Stimulated activated CD8-positive, alpha-beta memory T cell treated with anti-CD3 and anti-CD28 coated beads, Interleukin-4, amount 100 ng/mL, for 4 hours (primary cell): ENCODE measurements at places on chromosomes 7 and 10.

DNA sequence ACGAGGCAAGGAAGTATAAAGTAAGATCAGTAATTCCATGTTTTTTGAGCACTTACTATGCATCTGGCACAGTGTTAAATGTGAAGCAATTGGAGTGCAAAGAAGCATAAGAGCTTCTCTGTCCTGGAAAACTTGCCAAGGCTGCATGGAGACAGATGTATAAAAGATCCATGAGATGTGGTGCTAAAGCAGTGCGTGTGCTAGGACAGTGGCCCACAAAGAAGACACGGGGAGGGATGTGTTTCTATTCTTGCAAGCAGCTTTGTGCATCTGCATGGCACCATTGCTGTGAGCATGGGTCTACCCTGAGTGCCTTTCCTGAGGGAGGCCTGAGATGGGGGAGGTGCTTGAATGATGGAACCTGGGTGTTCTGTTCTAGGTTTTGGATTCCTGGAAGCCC lies 5.1 kb upstream of the CDHR3 start:
- no peak for DNase-seq

DNA sequence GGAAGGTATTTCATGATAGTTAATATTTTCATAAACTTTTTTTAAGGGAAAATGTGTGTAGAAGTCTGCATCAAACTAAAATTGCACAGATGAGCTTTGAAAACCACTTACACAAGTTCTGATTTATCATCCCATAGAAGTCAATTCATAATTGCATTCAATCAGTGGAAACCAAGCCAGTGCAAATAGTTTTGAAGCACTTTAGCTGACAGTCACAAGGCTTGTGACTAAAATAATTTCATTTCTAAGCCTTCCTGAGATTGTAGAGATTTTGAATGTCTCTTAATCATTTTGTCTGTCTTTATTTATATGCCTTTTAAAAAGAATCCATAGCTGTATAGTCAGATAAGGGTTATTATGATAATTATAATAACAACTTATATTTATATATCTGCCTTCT lies 41.4 kb downstream of the EXOC4 start:
- no peak for DNase-seq

- no peak for DNase-seq
These were observed 170.9 kb upstream of the CDK1 start for GRCh38 chr10:60607372-60607771.

- no peak for DNase-seq
These were observed 290.1 kb upstream of the COBL start for GRCh38 chr7:51606601-51607154.

DNA sequence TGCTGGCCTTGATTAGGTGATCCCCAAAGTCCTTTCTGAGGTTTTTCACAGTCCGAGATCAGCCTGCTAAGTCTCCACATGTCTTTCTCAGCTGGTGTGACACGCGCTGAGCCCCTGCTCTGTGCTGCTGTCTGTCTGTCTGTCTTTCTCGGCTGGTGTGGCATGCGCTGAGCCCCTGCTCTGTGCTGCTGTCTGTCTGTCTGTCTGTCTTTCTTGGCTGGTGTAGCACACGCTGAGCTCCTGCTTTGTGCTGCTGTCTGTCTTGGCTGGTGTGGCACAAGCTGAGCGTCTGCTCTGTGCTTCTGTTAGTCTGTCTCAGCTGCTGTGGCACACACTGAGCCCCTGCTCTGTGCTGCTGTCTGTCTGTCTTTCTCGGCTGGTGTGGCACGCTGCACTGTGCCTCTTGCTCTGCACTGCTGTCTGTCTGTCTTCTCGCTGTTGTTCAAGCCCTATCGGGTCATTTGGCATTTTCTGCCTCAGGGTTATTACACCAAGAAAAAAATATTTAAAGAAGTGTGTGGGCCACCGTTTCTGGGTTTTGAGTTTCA lies 217.3 kb upstream of the SHH start:
- DNase-seq = no peak

DNA sequence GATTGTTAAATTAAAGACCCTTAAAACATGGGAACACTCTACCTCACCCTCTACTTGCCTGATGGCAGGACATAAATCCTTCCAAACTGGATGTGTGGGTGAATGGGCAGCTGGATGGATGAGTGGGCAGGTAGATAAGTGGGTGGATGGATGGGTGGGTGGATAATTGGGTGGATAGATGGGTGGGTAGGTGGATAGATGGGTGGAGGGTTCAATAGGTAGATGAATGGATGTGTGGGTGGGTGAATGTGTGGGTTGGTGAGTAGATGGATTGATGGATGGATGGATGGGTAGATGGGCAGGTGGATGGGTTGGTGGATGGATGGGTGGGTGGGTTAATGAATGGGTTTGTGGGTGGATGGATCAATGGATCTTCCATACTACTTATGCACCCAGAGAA lies 18.9 kb upstream of the FFAR4 start:
- no peak for DNase-seq

GRCh38 chr10:102554531-102554930 lies 50.8 kb downstream of the SUFU start:
- DNase-seq = no peak

DNA sequence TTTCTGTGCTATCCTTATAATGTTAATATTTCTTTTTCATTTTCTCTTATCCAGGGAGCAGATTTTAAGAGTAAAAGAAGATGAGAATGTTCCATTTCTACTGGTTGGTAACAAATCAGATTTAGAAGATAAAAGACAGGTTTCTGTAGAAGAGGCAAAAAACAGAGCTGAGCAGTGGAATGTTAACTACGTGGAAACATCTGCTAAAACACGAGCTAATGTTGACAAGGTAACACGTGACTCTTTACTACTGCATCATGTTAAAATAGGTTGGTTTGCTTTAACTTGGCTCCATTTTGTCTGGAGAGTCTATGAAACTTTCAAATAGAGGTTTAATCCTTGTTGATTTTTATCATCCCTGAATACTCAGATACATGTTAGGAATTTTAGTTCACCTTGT lies 73.3 kb downstream of the RALA start:
- DNase-seq = no peak
